ENCODE measurements at places on chromosomes 4 and X.

- DNase-seq, result no peak
Observed at GRCh38 chr4:174254613-174255012, 28.9 kb downstream of the FBXO8 start.

DNA sequence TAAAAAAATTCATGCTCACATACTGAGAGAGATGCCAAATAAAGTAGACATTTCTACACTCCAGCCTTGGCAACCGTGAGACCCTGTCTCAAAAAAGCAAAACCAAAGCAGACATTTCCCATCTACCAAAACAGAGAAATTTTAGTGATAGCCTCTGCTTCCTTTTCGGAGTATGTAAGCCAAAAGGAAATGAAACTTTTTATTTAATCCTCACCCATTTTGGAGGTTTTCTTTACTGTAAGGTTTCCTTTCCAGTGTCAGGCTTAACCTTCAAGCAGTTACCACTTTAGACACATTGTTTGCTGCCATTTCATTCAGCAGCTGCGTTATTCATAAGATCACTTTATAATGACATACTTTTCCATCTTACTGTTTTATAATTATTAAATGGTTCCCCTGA lies 15.9 kb downstream of the ADD1 start:
- DNase-seq, result no peak

DNA sequence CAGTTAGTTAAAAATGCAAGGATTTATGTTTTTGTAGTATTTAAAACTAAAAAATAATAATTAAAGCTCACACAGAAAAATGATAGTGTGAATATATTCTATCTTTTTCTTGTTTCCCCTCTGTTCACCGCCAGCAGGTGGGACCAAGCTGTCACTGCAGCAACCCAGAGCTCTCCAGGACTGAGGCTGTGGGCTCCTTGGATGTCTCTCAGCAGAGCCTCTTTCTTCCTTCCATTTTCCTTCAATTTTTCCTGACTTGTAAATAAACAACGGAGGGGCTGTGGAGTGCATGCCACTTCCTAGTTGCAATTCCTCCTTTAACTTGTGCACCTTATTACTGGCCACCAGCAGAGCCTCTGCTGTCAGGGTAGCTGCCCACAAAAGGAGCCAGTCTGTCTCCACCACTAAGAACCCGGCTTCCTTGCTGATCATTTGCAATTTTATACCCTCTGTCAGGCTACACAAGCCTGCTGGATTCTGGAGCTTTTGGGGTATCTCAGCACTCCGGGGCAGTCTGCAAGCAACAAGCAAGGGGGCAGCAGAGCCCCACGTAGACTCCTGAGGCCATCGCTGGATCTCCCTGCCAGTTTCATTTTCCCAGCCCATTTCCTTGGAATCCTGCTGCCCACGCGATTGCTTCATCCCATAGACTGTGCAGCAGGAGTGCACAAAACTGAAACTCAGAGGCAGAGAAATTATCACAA lies 1467.4 kb downstream of the C4orf33 start:
- DNase-seq, result no peak

DNA sequence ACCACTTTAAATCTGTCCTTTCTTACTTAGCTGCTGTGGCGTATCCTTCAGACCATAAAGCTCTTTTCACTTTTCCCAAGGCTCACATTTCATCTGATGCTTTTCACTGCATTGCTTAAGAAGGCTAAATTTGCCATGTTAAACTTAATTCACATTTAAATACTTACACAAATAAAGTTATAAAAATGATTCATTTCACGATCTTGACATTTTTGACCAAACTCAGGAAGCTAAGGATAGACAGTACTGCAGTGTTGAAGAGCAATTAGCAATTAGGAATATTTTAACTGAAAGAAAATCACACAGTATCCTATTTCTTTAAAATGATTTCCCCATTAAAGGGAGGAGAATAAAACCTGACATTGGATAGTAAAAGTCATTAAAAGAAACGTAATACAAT lies 1038.6 kb downstream of the STPG2 start:
- DNase-seq, result no peak

DNA sequence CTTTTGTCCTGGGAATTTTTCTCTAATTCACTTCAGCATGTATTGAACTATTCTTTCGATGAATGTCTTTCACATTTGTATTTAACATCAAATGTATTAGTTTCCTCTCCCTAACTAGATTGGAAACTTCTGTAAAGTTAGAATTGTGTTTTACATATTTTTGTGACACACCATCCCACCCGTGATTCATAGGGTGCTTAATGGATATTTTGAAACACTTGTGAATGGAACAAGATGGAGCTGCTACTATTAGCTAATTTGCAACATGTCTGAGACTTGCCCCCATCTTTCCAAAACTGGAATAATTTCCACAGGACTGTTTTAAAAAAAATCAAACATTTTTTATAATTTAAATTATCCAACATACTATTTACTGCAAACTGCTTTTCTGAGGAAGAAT lies 30.2 kb upstream of the GNPDA2 start:
- DNase-seq, result no peak

GRCh38 chr4:105698607-105699006 lies 9.9 kb downstream of the INTS12 start:
- DNase-seq, result no peak

- no peak for DNase-seq
Observed at GRCh38 chr4:158999166-158999682, 103.7 kb upstream of the RAPGEF2 start.

DNA sequence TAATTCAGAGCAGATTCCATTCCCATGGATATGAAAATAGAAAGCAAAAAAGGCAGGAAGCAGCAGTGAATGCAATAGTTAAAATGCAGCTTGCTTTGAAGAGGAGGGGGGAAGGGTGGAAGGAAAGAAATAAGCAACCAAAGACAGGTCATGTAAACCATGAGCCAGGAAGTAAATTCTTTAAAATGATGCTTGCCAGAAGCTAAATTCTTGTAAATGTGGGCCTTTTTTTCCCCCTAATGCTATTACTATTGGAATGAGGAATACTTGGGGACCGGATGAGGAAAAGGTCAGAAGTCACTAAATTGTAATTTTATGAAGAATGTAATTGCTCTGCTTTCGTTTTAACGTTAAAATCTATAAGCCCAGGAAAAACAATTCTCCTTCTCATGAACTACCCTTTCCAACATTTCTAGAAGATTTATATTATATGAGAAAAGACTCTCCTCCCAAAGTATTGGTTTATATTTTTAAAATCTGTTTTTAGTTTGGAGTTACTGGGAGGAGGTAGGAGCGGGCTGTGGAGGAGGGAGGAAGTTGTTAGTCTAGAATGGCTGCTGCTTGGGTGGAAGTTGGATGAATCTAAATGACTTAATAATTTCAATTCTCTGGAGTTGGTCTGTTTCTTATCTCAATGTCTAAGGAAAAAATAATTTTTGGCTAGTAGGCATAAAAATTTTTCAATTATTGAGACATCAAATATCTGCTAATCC lies 77.6 kb upstream of the PCDH18 start:
- DNase-seq, result no peak

- no peak for DNase-seq
Observed at GRCh38 chr4:77917601-77918000, 55.0 kb downstream of the MRPL1 start.

DNA sequence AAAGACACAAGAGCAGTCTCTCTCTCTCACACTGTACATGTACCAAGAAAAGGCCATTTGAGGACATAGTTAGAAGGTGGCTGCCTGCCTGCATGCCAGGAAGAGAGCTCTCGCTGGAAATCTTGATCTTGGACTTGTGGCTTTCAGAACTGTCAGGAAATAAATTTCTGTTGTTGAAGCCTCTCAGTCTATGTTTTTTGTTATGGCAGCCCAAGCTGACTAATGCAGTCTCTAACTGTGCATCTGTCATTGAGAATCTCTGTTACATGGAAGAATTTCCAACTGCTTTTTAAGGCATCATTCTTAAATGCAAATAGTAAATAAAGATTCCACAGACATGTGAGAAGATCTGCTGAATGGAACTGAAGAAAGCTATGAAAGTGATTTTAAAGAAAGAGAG lies 198.3 kb downstream of the PCDH10 start:
- DNase-seq, result no peak

DNA sequence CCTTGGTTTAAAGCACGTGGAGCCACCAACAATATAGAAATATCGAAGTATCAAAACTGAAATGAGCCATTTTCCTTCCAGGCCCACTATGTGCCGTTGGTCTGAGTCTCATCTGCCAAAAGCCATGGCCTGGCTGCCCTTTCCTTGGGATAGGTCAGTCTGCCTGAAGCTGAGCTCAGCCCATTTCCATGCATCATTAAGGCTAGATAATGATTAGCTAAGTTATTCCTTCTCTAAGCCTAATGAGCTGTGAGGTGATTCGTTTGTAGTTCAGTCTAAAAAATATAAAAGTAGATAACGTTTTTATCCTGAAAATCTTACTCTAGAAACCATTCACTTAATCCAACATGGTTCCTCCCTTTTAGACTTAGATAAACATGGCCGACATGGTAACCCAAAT lies 936.2 kb upstream of the LCORL start:
- no peak for DNase-seq

- DNase-seq, result no peak
Observed at GRCh38 chrX:132017431-132018185, 5.5 kb upstream of the STK26 start.

DNA sequence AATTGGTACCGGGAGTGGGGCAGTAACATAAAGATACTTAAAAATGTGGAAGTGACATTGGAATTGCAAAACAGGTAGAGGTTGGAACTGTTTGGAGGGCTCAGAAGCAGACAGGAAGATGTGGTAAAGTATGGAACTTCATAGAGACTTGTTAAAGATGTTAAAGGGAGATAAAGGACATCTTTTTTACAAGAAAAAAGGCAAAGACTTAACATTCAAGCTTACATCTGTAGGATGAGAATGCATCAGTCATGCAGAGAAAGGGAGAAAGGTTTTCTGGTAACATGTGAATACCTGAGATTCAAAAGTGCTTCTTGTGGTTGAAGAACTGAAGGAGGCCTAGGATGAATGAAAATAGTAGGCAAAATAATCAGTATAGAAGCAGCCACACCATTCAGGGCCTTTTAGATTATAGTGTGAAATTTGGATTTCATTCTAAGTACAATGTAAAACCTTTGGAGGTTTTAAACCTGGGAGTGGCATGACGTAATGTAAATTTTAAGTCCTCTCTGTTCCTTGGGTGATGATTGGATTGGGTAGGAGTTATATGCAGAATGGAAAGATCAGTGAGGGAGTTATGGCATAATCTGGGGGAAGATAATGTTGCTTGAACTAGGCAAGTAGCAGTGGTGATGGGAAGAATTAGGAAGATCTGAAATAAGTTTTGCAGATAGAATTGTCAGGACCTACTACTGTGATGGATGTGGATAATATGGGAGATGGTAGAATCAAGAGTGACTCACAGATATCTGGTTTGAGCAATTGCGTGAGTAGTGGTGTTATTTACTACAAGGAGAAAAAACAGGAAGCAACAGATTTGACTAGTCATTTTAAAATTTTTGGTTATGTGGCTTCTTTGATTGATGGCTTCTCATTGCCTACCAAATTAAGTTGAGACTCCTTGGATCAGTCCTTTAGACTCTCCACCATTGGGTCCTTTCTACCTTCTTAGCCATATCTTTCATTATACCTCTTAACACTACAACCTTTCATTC lies 138.7 kb downstream of the VSIG4 start:
- DNase-seq, result no peak

DNA sequence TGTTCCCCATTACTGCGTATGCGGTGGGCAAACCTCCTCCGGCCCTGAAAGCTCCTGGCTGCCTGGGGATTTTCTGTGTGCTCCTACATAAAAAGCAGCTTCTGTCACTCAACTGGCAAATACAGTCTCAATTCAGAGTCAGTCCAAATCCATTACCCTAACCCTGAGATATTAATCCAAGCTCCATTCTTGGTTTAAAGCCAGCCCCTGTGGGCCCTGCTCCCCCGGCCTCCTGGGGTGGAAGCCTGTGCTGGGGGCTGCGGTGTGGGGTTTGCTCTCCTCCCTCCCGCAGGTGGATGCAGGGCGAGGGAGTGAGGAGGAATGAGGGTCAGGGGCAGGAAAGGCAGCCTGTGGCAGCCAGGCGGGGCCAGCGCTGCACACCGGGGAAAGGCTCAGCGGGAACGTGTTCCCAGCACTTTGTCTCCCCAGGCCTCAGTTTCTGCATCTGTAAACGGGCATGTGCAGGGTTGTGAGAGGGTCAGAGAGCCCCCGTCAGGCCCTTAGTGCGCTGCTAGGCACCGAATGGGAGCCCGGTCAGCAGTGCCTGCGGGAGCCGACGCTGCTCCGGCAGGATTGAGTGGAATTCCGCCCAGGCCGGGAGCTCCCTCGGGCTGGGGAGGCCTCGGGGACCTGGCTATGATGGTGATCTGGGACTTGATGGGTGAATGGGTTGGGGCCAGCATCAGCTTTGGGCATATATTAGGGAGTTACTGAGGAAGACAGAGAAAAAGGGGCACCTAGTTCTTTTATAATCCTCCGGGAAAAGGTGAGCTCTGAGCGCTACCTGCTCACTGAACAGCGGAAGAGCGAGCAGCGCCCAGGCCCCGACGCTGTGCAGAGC lies 6.3 kb upstream of the RGS12 start:
- no peak for DNase-seq

DNA sequence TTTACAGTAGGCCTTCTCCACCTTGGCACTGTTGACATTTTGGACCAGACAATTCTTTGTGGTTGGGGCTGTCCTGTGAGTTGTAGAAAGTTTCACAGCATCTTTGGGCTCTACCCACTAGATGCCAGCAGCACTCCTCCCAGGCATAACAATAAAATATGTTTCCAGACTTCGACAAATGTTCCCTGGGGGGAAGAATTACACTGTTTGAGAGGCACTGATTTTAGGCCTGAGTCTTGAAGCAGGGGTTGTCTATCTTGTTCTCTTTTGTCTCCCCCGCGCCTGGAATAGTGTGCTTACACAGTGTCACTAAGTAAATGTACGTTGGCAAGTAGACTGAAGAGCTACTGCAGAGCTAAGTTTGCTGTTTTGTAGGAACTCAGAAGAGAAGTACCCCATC lies 254.4 kb upstream of the BOD1L1 start:
- DNase-seq, result no peak

DNA sequence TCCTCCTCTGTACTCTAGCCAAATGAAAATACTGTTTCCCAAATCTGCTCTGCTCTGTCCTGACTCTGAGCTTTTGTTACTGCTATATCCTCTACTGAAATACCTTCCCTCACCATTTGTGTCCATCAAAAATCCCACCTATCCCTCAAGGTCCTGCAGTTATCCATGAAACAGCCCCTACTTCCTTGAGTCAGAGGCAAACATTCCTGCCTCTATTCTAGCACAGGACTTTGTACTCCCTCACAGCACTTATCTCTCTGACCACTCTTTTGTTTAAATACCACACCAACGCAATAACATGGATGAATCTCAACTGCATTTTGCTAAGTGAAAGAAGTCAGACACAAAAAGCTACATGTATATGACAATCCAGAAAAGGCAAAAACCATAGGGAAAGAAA lies 10.5 kb upstream of the RNF128 start:
- DNase-seq, result no peak

- no peak for DNase-seq
Observed at GRCh38 chr4:79334341-79334740, 8.5 kb upstream of the NAA11 start.

DNA sequence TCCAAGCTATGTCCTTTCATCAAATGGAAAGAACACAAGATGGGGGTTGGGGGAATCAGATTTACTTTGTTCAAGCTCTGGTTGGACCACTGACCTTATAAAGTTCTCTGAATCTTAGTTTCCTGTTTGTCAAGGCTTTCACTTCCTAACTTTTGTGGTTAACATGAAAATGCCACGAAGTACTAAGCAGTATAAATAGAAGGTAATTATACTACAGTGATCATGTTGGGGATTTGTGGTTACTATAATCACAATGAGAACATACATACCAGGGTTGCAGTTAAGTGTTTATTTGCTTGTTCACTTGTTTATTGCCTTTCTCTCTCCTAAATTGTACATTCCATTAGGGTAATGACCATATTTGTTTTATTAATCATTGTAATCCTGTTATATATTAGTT lies 53.2 kb downstream of the SPRY1 start:
- no peak for DNase-seq
